ENCODE measurements at places on chromosomes 3 and 15. TPM values are rescaled to one million over a fixed set of nuclear protein-coding genes. Genes with fewer than 3 reads are reported as not detected.

DNA sequence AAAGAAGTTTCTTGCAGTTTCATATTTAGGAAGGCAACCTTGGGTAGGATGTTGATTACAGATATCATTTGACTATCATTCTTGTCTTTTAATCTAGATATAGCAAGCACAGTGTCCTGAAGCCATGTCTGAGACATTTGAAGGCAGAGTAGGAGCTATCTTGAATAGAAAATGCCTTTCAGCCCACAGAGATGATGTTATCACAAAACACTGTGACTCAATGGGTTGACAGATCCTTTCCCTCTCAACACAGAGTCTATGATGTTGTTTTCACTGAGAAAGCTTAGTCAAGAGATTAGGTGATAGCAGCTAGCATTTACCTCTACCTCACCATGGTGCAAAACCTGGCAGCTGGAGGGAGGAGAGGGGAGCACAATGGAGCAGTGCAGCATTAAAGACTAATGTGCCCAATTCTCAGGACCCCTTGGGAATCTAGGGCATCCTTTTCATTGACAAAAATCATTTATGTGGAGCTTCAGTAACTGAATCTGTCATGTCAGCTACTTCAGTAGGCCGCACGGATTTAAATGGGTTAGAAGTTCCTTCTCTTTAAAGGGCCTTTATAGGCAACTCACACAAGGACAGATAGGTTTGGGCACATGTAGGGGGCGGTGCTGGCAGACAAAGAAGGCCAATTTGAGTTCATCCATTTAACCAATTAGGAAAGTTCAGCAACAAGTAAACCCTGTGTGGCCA, 121.8 kb downstream of the AGBL1 start:
- H3K27me3 ChIP-seq = no peaks in the 10 kb centered on the region
- no peak overlapping the region for H3K4me3 ChIP-seq
- H3K4me1 ChIP-seq = no peaks in the 10 kb centered on the region
- H3K36me3 ChIP-seq = no peaks in the 10 kb centered on the region
- H3K27ac ChIP-seq = no peak overlapping the region

DNA sequence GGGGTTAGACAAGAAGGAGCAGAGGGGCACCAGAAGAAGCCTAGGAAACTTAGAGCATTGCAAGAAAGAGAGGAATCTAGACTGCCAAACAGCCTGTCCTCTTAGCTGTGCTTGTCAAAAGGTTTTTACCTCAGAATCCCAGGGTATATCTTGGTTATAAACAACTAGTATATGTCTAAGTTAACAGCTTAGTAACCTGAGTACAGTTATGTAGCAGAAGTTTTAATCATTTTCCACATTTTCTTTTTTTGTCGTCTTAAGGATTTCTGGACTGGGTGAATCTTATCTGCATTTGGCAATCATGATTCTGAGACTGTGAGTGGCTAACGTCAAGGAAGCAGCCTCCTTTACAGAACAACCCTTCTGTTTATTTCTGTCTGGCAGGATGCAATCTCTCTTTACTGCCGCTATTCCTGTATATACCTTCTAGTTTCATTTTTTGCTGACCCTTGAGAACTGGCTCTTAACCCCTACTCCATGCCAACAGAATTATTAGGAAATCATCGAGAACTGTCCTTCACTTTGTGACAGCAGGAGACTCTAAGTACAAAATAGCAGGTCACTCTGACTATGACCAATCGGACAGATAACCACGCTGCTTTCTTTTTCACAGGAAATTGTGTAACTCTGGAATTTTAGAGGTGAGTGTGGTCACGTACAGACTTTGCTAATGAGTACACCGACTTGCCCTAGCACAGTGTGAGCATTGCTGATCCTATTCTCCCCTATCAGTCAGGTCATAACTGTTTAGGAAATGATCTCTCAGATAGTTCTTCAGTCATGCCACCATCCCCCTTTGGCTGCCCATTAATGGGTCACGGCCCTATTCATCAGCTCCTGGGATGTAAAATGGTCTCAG, 3.3 kb upstream of the CP start:
- H3K4me3 ChIP-seq = peak overlapping the region; percentile 43
- H3K4me1 ChIP-seq = peaks cover 17% of the 10 kb centered on the region
- no peaks in the 10 kb centered on the region for H3K27me3 ChIP-seq
- H3K27ac ChIP-seq = peak overlapping the region; percentile 62
- no peaks in the 10 kb centered on the region for H3K36me3 ChIP-seq

- H3K4me1 ChIP-seq = peaks cover 4% of the 10 kb centered on the region
- H3K27ac ChIP-seq = no peak overlapping the region
- no peak for DNase-seq
These were observed 1.8 kb upstream of the CCR1 start for GRCh38 chr3:46209746-46210470.

MESP2 gene
- total RNA-seq = 0.96 TPM

DNA sequence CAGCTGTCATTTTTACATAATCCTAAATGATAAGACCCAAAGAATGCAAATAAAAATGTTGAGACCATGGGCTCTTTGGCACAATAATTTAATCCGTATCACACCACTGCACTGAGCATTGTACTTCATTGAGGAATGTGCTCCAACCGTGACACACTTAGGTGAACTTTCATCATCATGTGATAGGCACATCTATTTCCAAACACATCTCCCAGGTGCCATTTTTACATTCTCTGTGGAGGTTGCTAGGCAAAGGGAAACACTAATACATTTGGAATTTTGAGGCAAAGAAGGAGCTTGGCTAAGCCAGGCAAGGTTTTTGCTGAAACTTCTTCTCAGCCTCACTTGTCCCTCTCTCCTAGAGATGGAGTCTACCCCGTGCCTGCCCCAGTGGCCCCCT, 68.7 kb downstream of the LRTM1 start:
- H3K4me3 ChIP-seq = no peak overlapping the region
- H3K36me3 ChIP-seq = no peaks in the 10 kb centered on the region
- no peaks in the 10 kb centered on the region for H3K27me3 ChIP-seq
- no peak for DNase-seq
- H3K27ac ChIP-seq = no peak overlapping the region

DNA sequence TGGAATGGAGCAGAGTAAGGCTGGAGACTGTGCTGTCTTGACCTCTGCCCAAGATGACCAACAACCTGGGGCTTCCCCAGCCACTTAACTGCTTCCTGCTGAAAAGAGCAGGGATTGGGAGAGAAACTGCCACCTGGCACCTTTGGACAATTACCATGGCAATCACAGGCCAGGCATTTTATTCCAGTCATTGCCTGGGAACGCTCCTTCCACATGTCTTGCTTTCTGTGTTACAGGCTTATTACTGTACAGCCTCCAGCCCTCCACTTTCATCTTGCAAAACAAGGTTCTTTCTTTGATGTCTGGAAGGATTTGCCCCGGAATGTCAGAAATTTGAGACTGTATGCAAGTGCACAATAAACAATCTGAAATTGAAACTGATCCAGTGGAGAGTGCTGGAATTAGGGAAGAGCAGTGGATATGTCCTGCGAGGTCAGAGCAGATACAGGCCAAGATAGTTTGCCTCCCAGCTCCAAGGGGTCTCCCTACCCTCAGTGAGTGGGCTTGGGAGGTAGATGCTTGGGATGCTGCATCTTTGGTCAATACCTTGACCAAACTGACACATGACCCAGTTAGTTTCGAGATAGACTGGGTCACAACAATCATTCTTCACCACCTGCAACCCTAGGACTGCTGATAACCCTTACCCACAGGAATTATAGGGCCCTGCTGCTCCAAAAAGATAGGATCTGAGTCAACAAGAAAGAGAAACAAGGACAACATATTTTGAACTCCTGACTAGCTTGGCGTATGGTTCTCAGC, 2.7 kb downstream of the PPP1R14D start:
- no peak overlapping the region for H3K4me3 ChIP-seq
- DNase-seq = peak; percentile 80
- H3K4me1 ChIP-seq = peaks cover 37% of the 10 kb centered on the region
- no peaks in the 10 kb centered on the region for H3K36me3 ChIP-seq
- H3K27ac ChIP-seq = peak overlapping the region; percentile 89

TICRR gene
- total RNA-seq = 0.95 TPM

- H3K27me3 ChIP-seq = no peaks in the 10 kb centered on the region
- H3K4me3 ChIP-seq = no peak overlapping the region
- H3K36me3 ChIP-seq = no peaks in the 10 kb centered on the region
- DNase-seq = no peak
- H3K4me1 ChIP-seq = no peaks in the 10 kb centered on the region
These were observed 254.4 kb upstream of the TLE3 start for GRCh38 chr15:70351941-70352774.

GRCh38 chr3:95197661-95198060, 1134.8 kb downstream of the NSUN3 start:
- no peaks in the 10 kb centered on the region for H3K27me3 ChIP-seq
- H3K4me3 ChIP-seq = no peak overlapping the region
- H3K36me3 ChIP-seq = no peaks in the 10 kb centered on the region
- no peak for DNase-seq
- H3K27ac ChIP-seq = no peak overlapping the region

HCLS1 gene
- 19.8 TPM for total RNA-seq

CCK gene
- total RNA-seq = not detected

NTRK3 gene
- total RNA-seq = 1.1 TPM

DNA sequence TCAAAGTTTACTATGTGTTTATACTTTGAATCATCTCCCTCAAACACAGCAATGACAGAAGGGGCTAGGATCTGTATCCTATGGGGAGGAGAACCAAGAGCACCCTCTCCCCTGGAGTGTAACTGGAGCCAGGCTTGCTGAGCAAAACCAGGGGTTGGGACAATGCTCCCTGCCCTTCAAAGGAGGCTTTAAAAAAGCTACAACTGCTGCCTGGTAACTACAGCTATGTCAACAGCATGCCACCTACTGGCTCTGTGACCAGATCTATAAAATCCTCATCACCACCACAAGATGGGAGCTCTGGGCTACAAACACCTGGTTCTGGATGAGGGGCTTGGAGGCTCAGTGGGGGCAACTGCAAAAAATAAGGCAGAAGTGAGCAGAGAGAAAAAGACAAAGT, 61.9 kb downstream of the ANO10 start:
- H3K36me3 ChIP-seq = no peaks in the 10 kb centered on the region
- H3K4me1 ChIP-seq = no peaks in the 10 kb centered on the region
- no peak overlapping the region for H3K4me3 ChIP-seq
- no peak overlapping the region for H3K27ac ChIP-seq
- no peaks in the 10 kb centered on the region for H3K27me3 ChIP-seq

SV2B gene
- 0.27 TPM for total RNA-seq

DNA sequence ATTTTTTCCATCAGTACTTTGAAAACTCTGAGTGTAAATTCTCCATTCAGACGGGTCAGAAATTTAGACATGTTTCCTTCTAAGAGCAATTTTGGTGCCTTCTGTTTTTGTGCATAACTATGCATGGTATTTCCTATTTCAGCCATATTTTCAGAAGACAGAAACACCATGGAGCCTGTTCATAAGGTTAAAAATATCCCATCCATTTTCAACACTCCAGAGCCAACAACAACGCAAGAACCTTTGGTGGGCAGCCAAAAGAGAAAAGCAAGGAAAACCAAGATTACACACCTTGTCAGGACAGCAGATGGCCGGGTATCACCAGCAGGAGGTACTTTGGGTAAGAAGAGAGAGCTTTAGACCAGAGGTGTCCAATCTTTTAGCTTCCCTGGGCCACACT, 275.6 kb downstream of the BBX start:
- H3K27me3 ChIP-seq = no peaks in the 10 kb centered on the region
- H3K36me3 ChIP-seq = no peaks in the 10 kb centered on the region
- no peak overlapping the region for H3K4me3 ChIP-seq
- DNase-seq = no peak
- H3K4me1 ChIP-seq = no peaks in the 10 kb centered on the region
- no peak overlapping the region for H3K27ac ChIP-seq

DNA sequence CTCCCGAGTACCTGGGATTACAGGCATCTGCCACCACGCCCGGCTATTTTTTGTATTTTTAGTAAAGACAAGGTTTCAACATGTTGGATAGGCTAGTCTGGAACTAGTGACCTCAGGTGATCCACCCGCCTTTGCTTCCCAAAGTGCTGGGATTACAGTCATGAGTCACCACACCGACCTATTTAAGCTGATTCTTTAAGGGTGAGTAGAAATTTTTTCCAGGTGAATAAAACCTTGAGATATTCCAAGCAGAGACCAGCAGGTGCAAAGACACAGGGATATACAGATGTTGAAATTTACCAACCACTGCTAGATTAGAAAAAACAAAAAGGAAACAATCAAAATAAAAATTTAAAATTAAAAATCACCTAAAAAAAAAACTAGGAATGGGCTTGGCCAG, 74.4 kb upstream of the CHRNB4 start:
- no peak overlapping the region for H3K27ac ChIP-seq
- H3K36me3 ChIP-seq = no peaks in the 10 kb centered on the region
- no peaks in the 10 kb centered on the region for H3K27me3 ChIP-seq
- DNase-seq = no peak

DNA sequence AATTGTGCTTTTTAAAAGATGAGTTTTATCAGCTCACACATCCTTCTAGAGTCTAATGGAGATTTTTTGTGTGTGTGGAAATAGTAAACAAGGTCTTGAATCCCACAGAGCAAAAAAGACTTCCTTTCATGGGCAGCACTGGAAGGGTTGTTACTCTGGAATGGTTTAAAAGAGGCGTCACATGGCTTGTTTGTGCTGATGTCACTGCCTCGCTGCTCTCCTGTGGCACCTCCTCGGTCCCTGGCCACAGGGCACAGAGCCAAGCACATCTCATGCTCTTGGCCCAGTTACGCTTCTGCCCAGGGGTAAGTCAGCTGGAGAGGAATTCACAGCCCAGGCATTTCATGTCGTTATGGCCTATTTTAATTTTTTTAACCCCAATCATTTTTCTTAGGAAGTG, 53.2 kb downstream of the PGPEP1L start:
- H3K4me3 ChIP-seq = no peak overlapping the region
- peak; percentile 60 for DNase-seq
- peak overlapping the region; percentile 71 for H3K27ac ChIP-seq
- H3K36me3 ChIP-seq = no peaks in the 10 kb centered on the region
- H3K4me1 ChIP-seq = peaks cover 11% of the 10 kb centered on the region

GOLGA6B gene
- total RNA-seq = not detected

GRCh38 chr3:98525494-98525893, 2.8 kb upstream of the CLDND1 start:
- H3K27me3 ChIP-seq = no peaks in the 10 kb centered on the region
- H3K4me3 ChIP-seq = no peak overlapping the region
- DNase-seq = no peak
- H3K27ac ChIP-seq = no peak overlapping the region
- H3K4me1 ChIP-seq = peaks cover 14% of the 10 kb centered on the region
- H3K36me3 ChIP-seq = no peaks in the 10 kb centered on the region

- no peak for DNase-seq
- H3K27me3 ChIP-seq = no peaks in the 10 kb centered on the region
- no peaks in the 10 kb centered on the region for H3K4me1 ChIP-seq
- no peak overlapping the region for H3K27ac ChIP-seq
- H3K36me3 ChIP-seq = no peaks in the 10 kb centered on the region
These were observed 48.0 kb upstream of the C15orf61 start for GRCh38 chr15:67472957-67473356.

GRCh38 chr3:133828576-133829309, 23.1 kb downstream of the SRPRB start:
- H3K36me3 ChIP-seq = no peaks in the 10 kb centered on the region
- no peaks in the 10 kb centered on the region for H3K4me1 ChIP-seq
- no peak overlapping the region for H3K27ac ChIP-seq
- no peak overlapping the region for H3K4me3 ChIP-seq

DNA sequence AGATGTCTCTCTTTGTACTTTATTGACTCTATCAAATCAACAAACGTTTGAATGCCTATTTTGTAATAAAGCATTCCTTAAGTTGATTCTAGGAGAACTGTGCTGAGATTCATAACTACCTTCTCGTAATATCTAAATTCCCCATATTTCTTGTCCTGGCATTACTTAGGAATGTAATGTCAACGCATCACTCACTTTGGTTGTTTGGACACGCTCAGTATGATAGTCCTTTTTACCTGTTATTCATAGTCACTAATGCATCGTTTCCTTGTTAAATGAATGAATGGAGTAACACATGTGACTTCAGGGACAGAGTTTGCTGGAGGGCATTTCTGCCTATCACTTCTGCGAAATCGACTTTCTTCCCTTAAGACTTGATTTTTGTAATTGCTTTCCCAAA, 44.1 kb upstream of the RASGRP1 start:
- DNase-seq = no peak
- H3K27ac ChIP-seq = no peak overlapping the region
- no peaks in the 10 kb centered on the region for H3K27me3 ChIP-seq
- H3K4me1 ChIP-seq = no peaks in the 10 kb centered on the region

HACD3 gene
- total RNA-seq = 48.0 TPM
